ENCODE measurements at places on chromosomes 1 and 21.

GRCh38 chr1:223355699-223356098 lies 8.3 kb downstream of the SUSD4 start:
- no peak for DNase-seq

DNA sequence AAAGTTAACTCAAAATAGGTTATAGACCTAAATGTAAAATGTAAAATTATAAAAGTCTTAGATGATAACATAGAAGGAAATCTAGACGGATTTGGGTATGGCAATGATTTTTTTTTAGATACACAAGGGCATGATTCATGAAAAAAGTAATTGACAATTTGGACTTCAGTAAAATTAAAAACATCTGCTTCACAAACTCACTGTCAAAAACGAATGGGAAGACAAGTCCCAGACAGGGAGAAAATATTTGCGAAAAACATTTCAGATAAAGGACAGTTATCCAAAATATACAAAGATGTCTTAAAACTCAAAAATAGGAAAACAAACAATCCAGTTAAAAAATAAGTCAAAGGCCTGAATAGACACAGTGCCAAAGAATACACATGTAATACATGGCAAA lies 9.7 kb upstream of the PTGS2 start:
- no peak for DNase-seq

DNA sequence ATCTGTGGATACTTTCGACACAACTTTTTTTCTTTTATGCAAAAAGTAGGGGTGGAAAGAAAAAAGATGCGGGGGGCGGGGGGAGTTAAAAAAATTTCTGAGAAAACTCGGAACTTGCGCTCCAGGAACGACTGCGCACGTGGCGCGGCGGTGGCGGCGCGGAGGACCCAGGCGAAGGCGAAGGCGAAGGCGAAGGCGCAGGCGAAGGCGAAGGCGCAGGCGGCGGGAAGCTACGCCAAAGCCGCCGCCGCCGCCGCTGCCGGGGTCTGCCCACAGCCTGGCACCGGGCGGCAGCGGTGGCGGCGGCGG lies 208 bp upstream of the BARHL2 start:
- no peak for DNase-seq

DNA sequence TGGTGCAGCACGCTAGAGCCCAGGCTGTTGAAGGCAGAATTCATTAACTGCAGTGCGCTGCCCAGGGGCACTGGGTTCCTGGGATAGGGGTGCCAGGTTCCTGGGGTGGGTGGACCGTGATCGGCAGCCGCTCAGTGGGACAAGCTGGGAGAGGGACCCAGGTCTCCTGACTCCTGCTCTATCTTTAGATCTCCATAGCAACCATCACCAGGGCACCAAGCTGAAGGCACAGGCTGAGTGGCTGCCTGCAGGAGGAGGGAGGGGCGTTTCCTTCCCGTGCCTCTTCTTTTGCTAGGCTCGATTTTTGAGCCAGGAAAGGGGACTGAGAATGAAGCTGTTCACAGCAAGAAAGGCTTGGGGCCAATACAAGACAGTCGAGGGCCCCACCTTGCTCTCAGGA lies 20.9 kb upstream of the CDCP2 start:
- DNase-seq = no peak

DNA sequence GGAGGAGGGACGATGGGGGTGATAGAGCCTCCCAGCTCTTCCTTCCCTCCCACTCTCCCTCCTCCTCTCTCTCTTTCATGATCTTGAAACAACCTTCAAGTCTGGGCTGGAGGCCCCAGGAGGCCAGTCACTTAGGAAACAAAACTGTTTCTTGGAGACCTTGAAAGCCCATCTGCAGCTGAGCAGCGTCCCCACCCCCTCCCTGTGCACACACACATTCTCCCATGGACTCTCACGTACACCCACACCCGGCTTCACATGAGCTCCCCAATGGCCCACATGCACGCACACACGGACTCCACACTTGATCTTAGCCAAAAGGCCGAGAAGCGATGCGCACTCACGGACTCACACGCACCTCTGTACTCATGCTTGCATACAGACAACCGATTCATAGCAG lies 3.2 kb upstream of the ATP1A2 start:
- no peak for DNase-seq

GRCh38 chr1:33241866-33242265 lies 14.4 kb upstream of the ZNF362 start:
- DNase-seq = no peak

- no peak for DNase-seq
These were observed 112.8 kb downstream of the PLPP3 start for GRCh38 chr1:56466538-56466937.

- DNase-seq = no peak
These were observed 128.7 kb downstream of the RPS6KC1 start for GRCh38 chr1:213179784-213180183.

- no peak for DNase-seq
These were observed 4.1 kb upstream of the TRAF3IP3 start for GRCh38 chr1:209751627-209752231.

- DNase-seq = peak; percentile 37
These were observed 213.7 kb downstream of the PBX1 start for GRCh38 chr1:164772635-164773034.

DNA sequence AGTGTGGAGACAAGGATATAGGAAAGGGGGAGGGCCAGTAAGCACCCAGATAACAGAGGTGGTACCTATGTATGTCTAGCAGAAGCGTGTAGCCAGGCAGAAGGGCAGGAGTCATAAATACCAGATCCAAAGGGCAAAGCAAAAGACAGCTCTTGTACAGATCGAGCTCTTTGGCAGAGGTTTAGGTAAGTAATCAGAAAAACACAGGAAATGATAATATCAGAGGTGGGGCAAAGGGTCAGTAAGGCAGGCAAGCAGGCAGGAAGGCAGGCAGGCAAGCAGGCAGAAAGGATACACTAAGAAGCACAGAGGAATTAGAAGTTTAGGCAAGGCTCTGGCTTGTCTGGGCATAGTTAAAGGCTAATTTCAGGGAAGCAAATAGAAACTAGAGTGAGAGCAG lies 22.7 kb upstream of the SLFNL1 start:
- no peak for DNase-seq

- DNase-seq = peak; percentile 85
These were observed 572 bp upstream of the SRSF10 start for GRCh38 chr1:23980728-23981070.

DNA sequence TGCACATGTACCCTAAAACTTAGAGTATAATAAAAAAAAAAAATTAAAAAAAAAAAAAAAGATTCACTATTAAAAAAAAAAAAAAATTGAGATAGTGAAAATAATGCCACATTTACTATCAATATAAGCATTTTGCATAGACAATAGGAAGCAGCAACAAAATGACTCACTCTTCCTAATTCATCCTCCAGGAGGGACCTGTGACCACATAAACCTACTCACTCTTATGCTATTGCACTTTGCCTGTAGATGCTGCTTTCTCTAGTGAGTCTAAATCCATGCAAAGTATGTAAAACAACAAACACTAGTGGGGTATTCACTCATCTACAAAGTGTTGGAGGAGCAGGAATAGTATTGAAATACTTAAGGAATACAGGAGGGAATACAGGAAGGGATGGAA lies 2.9 kb downstream of the OR10J5 start:
- DNase-seq = no peak

DNA sequence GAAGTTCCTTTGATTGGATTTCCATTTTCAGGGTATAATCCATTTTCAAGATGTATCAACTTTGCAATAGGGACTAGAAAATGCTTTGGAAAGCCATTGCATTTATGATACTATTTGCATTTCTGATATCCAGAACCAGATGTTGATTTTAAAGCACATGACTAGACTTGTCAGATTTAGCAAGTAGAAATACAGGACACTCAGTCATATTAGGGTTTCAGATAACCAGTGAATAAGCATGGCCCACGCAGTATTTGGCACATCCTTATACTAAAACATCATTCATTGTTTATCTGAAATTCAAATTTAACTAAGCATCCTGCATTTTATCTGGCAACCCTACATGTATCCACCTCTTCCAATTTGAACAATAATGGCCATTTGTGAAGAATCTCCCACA lies 113.3 kb upstream of the DPT start:
- no peak for DNase-seq

DNA sequence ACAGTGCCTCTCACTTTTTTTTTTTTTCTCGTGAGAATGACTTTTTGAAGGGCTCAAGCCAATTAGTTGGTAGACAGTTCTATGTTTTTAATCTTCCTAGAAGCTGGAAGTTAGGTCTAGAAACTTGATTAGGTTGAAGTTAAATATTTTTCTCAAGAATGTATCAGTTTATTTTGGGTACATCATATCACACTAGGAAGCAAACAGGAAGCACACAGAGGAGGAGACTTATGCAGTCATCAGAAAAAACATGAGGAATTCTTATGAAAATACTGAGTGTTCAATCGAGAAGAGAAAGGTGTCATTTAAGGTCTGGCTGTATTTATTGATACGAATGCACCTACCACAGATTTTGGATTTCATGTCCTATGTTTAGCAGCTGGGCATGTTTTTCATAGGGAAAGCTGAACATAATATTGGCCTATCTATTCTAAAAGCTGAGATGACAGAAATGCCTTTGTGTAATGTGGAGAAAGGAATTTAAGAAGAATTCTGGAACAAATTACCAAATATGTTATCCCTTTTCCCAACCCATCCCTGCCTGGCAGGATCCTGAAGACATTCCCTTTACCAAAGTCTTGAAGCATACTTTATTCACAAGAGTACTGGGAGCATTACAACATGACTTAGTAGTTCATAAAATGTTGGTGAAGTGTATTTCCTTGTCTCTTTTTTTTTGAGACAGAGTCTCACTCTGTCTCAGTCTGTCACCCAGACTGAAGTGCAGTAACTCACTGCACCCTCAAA lies 17.5 kb upstream of the ZFP69B start:
- DNase-seq = no peak

- DNase-seq = no peak
These were observed 602.9 kb downstream of the NPHP4 start for GRCh38 chr1:5389101-5389885.

GRCh38 chr1:76577525-76578185 lies 289.6 kb upstream of the ST6GALNAC5 start:
- DNase-seq = no peak

- DNase-seq = no peak
These were observed 3.2 kb upstream of the RWDD3 start for GRCh38 chr1:95230768-95231191.

DNA sequence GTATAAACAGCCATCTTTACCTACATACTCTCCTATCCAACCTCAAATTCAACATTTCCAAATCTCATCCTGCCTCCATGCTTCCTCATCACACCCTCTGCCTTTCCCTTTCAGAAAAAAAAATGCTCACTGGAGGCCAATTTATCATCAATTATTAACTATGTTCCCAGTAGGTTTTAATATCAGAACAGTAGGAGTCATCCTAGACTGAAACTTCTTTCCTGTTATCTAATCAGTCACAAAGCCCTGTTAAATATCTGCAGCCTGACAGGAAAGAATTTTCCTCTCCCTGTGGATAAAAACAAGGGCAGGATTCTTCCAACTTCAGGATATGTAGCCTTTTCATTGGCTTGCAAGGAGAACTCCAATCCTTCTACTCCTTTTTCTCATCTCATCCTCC lies 28.4 kb downstream of the EGLN1 start:
- no peak for DNase-seq

GRCh38 chr1:66575739-66576138 lies 41.8 kb downstream of the SGIP1 start:
- DNase-seq = no peak

GRCh38 chr1:17263936-17264335 lies 15.0 kb downstream of the PADI3 start:
- DNase-seq = no peak

DNA sequence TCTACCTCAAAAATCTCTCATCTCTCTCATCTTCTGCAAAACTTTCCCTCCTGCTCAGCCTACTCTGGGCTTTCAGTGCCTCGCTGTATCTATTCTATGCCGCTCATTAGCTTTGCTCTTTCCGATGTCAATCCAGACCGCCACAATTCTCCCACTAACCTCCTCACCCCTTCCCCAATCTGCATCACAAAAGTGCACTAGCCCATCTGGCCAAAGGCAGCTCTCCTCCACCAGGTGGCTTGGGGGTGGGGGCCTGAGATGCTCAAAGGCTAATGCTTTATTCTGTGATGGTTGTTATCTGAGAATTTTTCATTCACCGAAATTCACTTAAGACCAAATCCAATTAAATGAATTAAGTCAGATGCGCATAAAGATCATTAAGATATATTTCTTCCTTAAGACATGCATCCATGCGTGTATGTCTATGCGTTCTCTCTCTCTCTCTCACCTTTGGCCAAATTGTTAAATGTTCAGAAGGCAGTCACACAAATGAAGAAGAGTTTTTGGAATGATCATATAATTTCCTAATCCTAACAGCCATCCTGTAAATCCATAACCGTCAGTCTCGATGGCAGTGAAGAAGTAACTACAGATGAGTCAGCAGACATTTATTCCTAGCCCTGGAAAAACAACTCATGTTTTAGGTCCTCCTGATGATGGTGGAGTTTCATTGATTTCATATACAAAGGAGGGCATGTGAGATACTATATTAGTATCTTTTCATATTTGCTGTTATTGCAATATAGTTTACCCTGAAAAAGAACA lies 111.3 kb downstream of the C1orf21 start:
- no peak for DNase-seq

DNA sequence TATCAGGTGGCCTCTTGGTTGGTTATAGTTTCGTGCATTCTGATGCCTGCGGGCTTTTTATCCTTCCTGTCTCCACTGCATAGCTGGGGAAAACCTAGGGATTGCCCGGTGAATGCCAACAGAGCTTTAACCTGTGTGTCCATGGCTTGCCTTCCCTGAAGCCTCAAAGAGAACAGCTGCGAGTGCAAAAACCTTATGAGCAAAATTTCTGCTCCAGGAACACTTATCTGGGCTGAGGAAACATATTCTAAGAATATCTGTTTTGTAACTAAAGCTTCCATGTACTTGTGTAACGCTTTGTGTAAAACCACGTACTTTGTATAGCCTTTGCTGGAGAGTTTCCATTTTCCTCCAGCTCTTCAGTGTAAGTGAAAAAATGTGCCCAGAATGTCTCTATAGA lies 7.2 kb downstream of the CNST start:
- no peak for DNase-seq

- DNase-seq = no peak
These were observed 86.8 kb downstream of the SPATA17 start for GRCh38 chr1:217717959-217718358.

GRCh38 chr1:54764922-54765561 lies 719 bp upstream of the PARS2 start:
- DNase-seq = no peak

DNA sequence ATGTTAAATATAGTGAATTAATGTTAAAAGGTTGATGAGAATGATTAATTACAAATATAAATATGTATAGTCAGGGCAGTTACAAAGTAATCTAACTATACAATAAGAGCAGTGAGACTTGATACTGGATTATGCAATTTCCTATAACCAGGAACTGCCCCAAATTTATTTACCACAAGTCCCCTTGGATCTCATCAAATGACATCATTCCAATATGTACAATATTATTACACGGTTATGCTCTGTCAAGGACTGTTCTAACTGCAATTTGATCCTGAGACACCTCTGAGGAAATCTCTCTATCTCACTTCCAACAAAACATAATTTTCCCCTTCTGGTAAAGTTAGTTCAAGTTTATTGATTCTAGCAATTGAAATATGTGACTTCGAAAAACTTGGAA lies 917.6 kb downstream of the NCAM2 start:
- DNase-seq = no peak
